T-helper 9 cell (primary cell): ENCODE measurements at places on chromosomes 4 and X.

- DNase-seq, result no peak
Observed at GRCh38 chrX:153576961-153577360, 22.0 kb downstream of the CCNQ start.

DNA sequence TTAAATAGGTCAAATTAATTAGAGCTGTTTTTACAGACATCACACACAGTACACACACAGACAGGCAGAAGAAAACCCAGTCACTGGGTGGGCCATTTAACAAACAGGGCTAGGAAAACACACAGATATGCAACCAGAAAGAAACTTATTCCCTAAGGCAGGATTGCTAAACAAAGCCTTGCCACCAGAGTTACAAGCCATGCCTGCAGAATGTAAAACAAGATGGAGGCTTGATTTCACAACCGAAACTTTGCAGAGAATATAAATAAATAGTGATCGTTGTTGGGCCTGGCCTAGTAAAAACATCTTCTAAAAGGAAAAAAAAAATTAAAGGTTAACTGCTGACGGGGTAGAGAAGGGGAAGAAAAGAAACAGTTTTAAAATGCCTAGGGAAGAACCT is 212.3 kb downstream of the NAP1L3 start:
- no peak for DNase-seq

GRCh38 chr4:41369680-41370079 is 113.0 kb downstream of the UCHL1 start:
- no peak for DNase-seq

DNA sequence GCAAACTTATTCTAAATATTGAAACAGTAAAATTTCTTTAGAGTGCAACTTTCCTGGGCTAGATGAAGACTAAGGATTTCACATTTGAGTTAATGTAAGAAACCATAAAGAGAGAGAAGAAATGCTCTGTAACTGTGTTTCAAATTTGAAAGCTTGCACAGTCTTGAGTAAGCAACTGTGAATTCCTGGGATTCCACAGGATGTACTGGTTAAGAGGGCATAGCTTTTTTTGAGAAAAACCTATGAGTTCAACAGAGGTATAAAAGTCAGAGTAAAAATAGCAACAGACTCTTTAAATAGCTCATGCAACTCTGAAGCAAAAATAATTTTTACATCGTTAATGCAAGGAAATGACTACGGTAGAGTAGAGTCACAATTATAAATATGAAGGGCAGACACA is 25.5 kb downstream of the ZNF330 start:
- no peak for DNase-seq

DNA sequence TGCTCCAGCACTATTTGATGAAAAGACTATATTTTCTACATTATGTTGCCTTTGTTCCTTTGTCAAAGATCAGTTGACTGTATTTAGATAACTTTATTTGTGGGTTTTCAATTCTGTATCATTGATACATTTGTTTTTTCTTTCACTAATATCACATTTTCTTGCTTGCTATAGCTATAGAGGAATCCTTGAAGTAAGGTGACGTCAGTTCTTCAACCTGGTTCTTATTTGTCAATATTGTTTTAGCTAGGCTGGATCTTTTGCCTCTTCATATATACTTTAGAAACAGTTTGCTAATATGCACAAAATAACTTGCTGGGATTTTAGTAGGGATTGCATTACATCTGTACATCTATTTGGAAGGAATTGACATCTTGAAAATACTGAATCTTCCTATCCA is 21.0 kb downstream of the TECRL start:
- DNase-seq, result no peak

DNA sequence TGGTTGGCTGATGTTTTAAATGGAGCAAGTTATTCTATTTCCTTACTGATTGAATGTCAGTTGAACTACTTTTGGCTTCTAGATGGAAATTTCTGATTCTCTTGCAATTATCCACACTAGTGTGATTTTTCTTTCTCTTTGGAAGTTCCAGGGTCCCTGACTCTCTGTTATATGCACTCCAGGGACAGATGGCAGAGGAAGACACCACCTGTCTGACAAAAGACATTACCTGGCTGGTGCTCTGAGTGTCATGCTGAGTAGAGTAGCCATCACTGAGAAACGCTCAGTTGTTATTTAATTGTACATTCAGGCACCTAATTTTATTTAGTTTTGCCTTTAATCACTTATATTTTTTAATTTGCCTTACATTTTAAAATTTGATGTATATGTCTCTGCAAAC is 105.4 kb upstream of the TLL1 start:
- no peak for DNase-seq

GRCh38 chr4:26458157-26458561 is 32.1 kb downstream of the CCKAR start:
- no peak for DNase-seq

DNA sequence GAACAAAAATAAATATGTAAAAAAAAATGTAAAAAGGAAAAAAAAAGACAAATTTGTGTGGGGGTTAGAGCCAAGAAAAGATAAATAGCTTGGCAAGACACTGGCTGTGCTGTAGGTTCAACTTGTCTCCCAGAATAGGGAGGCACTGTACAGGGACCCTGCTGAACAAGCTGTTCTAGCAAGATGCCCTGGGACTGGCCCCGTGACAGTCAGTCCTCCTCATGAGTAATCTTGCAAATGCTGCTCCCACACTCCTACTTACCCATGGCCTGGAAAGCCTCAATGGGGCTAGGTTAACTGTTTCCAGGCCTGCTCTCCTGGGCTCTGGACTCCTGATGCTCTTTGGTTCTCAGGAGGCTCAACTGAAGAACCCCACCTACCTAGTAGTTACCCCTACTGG is 106.8 kb downstream of the ATG4A start:
- DNase-seq, result no peak
